NCI-H2171 treated with DMSO at 0.1 percent for 48 hours (cell line): ENCODE measurements at places on chromosomes 16 and 17.

DNA sequence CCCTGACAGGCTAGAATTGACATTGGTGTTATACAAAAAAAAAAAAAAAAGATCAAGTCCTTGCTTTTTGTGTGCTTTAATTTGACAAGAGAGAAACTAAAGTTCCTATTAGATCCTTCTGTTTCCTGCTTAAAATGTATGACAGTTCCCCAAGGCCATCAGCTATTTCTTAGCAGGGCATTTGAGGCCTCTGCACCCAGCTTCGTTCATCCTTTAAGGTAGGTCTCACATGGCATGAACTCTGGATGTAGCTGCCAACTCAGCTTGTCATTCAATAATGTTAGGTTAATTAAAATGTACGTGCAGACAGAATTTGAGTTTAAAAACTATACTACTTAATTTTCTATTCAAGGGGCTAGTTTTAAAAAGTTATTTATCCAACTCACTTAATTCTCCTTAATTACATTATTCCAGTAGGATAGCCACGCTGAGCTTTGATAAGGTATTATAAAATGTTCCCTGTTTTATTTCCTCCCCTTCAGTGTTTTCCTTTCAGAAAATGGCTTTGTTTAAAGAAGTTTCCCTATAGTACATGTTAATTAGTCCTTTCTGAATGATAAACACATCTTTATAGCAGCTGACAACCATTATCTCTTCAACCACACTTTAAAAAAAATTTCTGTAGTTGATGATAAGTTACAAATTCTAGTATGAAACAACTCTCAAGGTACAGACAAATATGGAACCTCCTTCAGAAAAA, 1.2 kb upstream of the RFFL start:
- no peak for DNase-seq

DNA sequence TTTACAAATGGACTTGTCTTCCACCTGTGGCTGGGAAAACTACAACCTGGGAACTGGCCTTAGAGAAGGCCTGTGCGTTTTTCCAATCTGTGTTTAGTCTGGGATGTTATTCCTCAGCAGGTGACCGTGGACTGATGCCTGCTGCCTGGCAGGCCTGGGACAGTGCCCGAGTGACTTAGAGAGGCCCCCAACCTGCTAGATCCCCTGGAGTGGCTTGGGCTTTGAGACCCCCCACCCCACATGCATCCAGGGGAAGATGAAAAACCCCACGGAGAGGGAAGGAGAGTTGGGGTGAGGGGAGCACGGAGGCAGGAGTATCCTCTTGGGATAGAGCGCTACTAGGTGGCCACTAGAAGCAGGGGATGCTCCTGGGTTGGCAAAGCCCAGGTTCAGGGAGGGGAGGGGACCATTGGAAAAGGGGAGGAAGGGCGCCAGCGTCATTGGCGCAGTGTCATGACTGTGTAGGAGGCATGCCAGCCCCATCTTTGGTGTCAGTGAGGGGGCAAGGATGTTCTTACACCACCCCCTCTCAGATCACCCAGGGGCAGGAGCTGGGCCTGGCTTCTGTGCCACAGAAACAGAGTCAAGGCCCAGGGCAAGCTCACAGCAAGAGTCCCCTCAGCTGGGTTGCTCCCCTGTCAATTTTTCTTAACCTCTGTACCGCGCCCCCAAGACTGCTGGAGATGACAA, 54.1 kb downstream of the MEAK7 start:
- no peak for DNase-seq

- DNase-seq = no peak
Measured at GRCh38 chr16:63337264-63337663, 1301.0 kb upstream of the CDH8 start.

- no peak for DNase-seq
Measured at GRCh38 chr16:9077091-9077809, 14.2 kb upstream of the HAPSTR1 start.

DNA sequence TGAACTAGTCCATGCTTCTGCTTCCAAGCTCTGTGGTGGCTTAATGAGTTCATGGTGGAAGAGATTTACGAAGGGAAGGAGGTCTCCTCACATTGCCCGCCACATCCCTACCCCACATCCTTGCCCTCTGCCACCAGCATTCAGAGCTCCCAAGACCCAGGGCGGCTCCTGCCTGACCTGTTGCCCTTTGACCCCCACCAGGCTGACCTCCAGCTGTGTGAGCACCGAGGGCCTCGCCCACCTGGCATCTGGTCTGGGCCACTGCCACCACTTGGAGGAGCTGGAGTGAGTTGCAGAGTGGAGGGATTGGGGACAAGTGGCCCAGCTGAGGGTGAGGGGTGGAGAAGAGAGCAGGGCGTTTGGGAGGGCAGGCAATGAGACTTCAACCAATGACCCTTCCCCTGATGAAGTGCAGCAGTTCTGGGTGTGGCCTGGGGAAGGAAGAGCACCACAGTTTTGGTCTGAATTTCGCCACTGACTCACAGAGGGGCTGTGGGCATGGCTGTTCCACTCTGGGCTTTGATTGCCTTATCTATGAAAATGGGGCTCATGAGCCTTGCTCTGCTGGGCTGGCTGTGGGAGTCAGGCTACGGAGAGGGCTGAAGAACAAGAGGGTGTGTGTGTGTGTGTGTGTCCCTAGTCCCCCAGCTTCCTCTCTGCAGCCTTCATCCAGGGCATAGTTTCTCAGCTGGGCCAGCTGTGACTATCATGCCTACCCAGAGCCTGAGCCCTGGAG, 22.6 kb upstream of the CPNE2 start:
- no peak for DNase-seq

DNA sequence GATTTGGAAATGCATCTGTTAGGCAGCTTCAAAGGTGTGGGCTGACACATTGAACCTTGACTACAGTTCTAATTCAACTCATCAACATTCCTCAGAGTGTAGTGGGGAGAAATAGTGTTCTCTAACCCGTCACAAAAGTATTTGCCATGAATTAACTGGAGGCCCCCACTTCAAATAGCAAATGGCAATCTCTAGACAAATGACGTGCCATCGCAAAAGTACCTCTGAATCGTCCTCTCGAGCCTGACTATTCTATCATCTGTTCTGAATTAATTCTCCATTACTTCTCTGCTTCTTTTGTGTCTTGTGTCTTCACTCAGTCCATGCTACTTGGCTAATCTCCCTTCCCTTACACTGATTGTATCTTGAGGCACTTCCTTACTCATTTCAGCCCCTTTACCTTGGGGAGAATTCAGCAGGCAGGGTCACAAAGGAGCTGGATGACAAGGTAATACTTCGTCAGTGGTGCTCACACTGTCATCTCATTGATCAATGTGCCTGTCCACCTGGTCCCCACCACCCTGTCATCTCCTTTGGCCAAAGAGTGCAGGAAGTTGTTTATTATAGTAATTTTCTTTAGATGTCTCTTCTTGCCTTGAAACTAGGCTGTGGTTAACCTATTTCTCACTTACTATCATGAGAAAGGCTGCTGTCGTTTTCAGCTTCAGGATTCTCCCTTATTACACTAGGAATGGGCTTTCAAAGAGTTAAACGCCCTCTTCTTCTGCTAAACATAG, 108.4 kb downstream of the SYCE1L start:
- no peak for DNase-seq
